Fibroblast of skin of left biceps (primary cell): ENCODE measurements at places on chromosomes 7 and 10.

DNA sequence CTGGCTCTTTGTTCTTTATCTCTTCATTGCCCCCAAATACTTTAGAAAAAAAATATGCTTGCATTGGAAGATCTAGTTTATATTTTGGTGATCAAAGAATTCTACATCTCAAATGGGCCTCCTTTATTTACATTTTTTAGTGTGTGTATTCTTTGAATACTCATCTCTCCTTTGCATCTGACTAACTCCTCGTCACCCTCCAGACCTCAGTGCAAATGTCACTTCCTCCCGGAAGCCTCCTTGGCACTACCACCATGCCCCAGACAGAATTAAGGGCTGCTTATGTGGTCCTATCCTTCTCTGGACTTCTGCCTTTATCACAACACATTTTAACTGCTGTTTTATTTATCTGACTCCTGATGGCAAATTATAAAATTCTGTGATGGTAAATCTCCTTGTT is 52.0 kb upstream of the PPP1R3C start:
- no peak for DNase-seq

- no peak for DNase-seq
Observed at GRCh38 chr7:77415476-77415822, 700 bp downstream of the GSAP start.

GRCh38 chr10:79266084-79266483 is 81.2 kb upstream of the PPIF start:
- DNase-seq = no peak

- no peak for DNase-seq
Observed at GRCh38 chr10:970311-971149, 17.7 kb upstream of the GTPBP4 start.

DNA sequence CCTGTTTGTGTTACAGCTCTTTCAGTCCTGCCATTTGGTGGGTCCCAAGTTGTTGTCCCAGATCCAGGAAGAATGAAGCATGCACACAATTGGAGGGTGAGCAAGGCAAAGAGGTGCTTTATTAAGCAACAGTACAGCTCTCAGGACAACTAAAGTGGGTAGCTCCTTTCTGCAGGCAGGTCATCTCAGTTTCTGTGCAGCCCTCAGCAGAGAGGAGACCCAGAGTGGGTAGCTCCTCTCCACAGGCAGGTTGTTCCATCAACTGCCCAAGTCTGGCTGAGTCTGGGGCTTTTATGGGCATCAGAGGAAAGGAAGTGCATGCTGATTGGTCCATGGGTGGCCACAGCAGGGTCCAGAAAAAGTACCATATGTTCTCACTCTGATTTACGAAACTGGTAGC is 624.5 kb downstream of the LRMDA start:
- DNase-seq = no peak

DNA sequence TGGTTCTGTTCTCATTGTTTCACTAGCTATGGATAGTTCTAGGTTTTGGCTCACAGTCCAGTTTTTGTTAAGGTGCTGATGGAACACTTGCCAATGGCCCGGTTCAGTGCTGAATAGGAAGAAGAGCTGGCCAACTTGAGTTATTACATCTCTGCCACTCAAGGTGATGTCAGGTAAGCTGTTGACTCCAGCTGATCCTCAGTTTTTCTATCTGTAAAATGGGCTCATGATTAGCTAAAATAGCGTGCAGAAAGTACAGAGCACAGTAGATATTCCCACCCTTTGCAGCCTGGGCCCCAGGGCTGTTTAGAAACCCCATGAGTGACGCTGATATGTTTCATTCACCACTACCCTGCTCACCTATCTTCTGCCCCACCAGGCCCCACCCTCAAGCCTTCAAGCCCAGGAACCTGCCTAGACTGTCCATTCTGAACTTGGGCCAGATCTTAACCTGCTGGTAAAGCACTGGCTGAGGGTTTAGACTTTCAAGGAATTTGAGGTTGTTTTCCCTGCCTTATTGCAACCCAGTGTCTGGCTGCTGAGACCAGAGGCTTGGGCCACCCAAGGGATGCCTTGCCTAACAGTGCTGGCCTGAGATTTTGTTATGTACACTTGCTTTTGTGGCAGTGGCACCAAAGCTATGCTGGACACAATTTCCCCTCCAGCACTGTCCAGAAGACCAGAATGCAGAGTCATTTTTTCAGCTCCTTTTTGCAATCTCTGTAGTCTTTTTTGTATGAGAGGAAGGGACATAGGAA is 378.2 kb upstream of the ZMIZ1 start:
- DNase-seq = no peak

GRCh38 chr7:92584953-92585352 is 5.2 kb downstream of the FAM133B start:
- no peak for DNase-seq

DNA sequence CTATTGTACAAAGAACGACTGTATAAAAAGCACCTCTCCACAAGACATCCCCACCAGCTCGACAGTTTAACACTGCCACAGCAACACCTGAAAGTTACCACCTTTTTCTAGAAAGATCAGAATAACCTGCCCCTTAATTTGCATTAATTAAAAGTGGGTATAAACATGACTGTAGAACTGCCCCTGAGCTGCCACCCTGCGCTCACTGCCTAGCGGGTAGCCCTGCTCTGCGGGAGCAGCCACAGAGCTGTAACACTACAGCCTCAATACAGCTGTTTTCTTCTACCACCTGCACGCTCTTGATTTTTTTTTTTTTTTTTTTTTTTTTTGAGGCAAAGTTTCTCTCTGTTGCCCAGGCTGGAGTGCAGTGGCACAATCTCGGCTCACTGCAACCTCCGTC is 140.9 kb downstream of the PARD3 start:
- DNase-seq = no peak

DNA sequence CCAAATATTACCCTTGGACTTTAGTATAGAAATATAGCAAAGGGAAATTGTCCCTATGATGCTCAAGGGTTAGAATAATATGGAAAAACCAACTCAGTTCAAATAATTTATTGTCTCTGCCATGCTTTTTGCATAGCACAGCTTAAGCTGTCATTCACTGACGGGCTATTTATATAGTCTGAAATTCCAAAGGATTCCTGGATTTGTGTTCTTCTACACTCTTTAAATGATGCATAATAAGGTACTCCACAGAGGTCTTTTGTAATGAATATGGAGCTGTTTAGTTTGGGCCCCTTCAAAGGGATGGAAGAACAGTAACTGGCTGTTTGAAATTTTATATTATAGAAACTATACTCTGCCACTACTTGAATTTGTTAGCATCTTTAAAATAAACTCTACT is 276.6 kb upstream of the FERD3L start:
- no peak for DNase-seq

- peak; percentile 22 for DNase-seq
Observed at GRCh38 chr7:16594061-16594460, 51.5 kb downstream of the ANKMY2 start.

GRCh38 chr10:9238041-9238440 is 1183.6 kb downstream of the GATA3 start:
- no peak for DNase-seq

DNA sequence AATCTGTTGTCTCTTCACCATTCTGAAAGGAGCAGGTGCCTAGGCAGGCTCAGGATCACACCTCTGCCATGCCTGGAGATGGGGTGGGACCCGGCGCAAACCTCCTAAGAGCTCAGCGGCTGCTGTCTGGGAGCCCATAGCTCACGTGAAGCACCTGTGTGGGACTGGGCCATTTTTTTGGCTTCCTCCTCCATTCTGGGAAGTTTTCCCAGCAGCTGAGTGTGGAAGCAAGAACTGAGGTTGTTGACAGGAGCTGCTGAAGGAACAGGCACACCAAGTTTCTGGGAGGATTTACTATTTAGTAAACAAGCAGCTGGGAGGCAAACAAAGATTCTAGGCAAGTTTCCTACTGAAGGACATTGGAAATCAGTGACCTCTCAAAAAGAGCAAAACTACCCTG is 77.3 kb downstream of the FAM13C start:
- DNase-seq = no peak

- no peak for DNase-seq
Observed at GRCh38 chr10:91884536-91884935, 24.8 kb downstream of the FGFBP3 start.

- DNase-seq = no peak
Observed at GRCh38 chr7:43379210-43379609, 203.7 kb upstream of the STK17A start.

- DNase-seq = no peak
Observed at GRCh38 chr10:86691333-86692022, 23.2 kb downstream of the LDB3 start.

- no peak for DNase-seq
Observed at GRCh38 chr10:44516891-44517290, 132.0 kb upstream of the CXCL12 start.

DNA sequence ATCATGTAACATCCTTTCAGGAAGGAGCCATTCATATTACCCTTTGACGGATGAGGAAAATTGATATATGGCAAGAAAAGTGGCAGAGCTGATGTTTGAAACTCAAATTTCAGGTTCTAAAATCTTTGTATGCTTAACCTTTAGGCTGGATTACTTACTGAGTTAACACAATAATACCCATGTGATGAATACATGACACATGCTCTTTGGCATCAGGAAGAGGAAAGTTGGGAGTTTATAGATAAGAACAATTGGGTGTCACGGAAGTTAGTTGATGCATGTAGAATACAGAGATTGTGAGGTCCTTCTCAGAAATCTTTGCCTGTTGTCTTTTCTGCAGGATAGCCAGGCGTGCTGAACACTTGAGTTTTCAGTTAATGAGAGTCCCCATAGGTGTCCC is 572.1 kb upstream of the POM121L12 start:
- no peak for DNase-seq

GRCh38 chr7:159007996-159008389 is 136.7 kb downstream of the VIPR2 start:
- DNase-seq = no peak

DNA sequence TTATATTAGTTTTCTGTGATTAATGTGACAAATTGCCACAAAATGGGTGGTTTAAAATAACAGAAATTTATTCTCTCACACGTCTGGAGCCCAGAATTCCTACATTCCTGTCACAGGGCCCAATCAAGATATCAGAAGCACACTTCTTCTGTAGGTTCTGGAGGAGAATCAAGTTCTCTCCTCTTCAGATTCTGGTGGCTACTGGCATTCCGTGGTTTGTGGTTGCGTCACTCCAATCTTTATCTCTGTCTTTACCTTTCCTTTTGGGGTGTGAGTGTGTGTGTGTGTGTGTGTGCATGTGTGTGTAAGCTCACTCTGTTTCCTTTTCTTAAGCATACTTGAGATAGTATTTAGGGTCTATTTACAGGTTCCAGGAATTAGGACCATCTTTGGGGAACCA is 115.5 kb upstream of the DKK1 start:
- DNase-seq = no peak

- DNase-seq = no peak
Observed at GRCh38 chr7:98175260-98175940, 35.8 kb upstream of the BHLHA15 start.

DNA sequence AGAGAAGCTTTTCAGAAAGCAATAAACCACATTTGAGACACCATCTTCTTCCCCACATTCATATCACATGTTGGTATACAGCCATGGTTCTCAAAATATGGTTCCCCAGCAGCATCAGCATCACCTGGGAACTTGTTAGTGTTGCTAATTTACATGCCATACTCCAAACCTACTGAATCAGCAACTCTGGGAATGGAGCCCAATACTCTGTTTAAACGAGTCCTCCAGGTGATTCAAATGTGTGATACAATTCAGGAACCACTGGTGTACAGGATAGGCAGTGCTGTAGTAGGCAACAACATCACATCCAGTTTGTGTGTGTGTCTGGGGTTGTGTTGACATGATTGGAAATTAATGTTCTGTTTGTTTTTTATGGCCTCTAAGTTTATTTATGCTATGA is 47.7 kb downstream of the ZNF277 start:
- no peak for DNase-seq

- no peak for DNase-seq
Observed at GRCh38 chr7:70432567-70433001, 699.4 kb upstream of the GALNT17 start.

DNA sequence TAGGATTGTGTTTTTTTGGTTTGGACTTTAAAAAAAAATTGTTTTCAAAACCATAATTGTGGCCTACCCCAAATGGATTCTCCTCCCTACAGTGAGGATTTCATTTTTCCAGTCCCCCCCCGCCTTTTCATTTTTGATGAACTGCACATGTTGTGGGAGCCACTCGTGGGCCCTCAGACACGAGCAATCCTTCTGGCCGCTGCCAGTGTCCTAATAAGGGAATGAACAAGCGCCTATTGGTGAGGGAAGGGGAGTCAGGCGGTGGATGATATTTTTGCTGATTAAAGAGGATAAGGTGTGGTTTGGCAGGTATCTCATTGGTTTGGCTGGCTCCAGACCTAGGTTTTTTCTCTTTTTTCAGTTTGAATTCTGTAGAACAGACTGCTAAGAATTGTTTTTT is 78.7 kb upstream of the AGBL3 start:
- no peak for DNase-seq

DNA sequence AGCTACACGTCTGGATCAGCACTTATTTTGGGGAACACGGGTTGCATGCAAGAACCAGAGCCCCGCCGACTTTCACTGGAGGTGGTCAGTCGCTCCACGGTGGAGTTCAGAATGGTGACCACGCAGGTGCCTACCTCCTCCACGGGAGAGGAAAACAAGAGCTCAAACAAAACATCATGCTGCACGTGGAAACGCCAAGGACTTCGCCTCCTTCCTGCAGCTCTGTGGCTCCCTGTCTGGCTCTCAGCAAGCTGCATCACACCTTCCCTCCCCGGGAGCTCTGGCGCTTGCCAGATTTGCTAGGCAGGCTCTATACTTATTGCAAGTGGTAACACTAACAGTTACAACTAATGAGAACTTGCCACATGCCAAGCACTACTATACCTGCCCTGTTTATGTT is 26.0 kb downstream of the GSDME start:
- no peak for DNase-seq

- no peak for DNase-seq
Observed at GRCh38 chr10:57218382-57218781, 857.3 kb upstream of the ZWINT start.

DNA sequence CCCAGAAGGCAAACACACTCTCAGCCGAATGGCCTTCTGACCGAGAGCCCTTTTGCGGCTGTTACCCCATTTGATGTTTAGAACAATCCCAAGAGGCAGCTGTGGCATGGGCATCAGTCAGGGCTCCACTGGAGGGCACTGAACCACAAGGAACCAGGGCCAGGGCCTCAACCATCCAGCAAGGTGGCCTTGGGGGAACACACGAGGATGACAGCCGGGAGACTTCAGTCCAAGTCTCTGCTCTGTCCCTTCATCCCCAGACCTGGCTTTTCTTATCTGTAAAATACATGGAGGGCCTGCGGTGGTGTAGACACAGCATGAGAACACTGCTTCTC is 63.6 kb upstream of the INSIG1 start:
- DNase-seq = no peak
